ENCODE measurements at places on chromosomes 2 and 18. TPM values are rescaled to one million over a fixed set of nuclear protein-coding genes. Genes with fewer than 3 reads are reported as not detected.

Gene TXNDC2
- not detected for total RNA-seq

Gene EMILIN1
- 0.15 TPM for total RNA-seq

Gene MERTK
- 0.88 TPM for total RNA-seq

Gene TBR1
- not detected for total RNA-seq

Gene EMILIN2
- 13.2 TPM for total RNA-seq

Gene CROCC2
- not detected for total RNA-seq

Gene IL1RL1
- 0.22 TPM for total RNA-seq

Gene PSMA8
- 2.1 TPM for total RNA-seq

Gene FHOD3
- total RNA-seq = not detected

Gene CCL20
- 13.1 TPM for total RNA-seq

Gene PKP4
- 52.9 TPM for total RNA-seq

Gene HOXD13
- not detected for total RNA-seq

Gene POTEJ
- total RNA-seq = not detected

DNA sequence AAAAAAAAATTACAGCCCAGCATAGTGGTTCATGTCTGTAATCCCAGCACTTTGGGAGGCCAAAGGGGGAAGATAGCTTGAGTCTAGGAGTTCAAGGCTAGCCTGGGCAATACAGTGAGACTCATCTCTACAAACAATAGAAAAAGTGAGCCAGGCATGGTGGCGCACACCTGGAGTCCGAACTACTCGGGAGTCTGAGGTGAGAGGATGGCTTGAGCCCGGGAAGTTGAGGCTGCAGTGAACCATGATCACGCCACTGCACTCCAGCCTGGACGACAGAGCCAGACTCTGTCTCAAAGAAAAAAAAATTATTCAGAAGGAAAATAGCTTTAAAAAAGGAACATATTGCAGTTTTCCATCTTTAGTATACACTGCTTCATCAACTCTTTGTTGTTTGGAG, 47.8 kb downstream of the CYP27C1 start:
- no peak for DNase-seq

DNA sequence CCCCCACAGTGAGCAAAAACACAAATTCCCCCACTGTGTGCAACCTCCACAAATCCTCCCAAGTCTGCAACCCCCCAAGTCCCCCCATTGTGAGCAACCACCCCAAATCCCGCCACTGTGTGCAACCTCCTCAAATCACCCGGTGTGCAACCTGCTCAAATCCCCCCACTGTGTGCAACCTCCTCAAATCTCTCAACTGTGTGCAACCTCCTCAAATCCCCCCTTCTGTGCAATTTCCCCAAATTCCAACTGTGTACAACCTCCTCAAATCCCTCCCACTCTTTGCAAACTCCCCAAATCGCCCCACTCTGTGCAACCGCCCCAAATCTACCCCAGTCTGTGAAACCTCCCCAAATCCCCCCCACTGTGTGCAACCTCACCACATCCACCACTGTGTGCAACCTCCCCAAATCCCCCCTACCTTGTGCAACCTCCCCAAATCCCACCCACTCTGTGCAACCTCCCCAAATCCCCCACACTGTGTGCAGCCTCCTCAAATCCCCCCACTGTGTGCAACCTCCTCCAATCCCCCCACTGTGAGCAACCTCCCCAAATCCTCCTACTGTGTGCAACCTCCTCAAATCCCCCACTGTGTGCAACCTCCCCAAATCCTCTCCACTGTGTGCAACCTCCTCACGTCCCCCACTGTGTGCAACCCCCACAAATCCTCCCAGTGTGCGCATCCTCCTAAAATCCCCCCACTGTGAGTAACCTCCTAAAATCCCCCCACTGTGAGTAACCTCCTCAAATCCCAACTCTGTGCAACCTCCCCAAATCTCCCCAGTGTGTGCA, 115.2 kb downstream of the TPO start:
- DNase-seq = no peak

- DNase-seq = no peak
These were observed 31.9 kb upstream of the MSTN start for GRCh38 chr2:190094316-190094871.

- no peak for DNase-seq
These were observed 181.2 kb downstream of the THADA start for GRCh38 chr2:43414586-43415135.

- peak; percentile 8 for DNase-seq
These were observed 214.0 kb downstream of the TMEM163 start for GRCh38 chr2:134504586-134505336.

GRCh38 chr18:60024857-60025256, 125.1 kb downstream of the PMAIP1 start:
- no peak for DNase-seq

GRCh38 chr2:216071111-216071851, 10.3 kb downstream of the PECR start:
- DNase-seq = no peak

GRCh38 chr2:43853141-43854081, 14.6 kb downstream of the ABCG8 start:
- DNase-seq = no peak

DNA sequence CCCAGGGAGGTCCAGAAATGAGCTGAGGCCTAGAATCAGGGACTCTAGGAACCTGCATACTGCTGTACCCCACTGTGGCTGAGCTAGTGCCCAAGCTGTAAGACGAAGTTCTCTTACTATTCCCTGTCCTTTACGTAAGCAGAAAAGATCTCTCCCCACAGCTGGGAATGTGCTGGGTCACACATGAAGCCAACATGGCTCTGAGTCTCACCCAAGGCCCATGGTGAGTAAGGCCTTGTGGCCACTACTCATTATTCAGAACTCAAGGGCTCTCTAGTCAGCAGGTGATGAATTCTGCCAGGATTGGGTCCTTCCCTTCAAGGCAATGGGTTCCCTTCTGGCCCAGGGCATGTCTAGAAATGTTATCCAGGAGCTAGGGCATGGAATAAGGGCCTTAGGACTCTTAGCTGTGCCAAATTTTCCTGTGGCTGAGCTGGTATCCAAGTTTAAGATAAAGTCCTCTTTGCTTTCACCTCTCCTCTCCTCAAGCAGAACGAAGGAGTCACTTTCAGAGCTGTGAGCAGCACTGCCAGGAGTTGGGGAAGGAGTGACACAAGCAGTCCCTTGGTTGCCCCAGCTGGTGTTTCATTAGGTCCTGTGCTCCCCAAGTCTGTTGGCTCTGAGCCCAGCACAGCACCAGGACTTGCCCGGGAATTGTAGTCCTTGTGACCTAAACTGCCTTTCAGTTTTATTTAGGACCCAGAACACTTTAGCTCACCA, 707.6 kb downstream of the SLC4A3 start:
- no peak for DNase-seq

DNA sequence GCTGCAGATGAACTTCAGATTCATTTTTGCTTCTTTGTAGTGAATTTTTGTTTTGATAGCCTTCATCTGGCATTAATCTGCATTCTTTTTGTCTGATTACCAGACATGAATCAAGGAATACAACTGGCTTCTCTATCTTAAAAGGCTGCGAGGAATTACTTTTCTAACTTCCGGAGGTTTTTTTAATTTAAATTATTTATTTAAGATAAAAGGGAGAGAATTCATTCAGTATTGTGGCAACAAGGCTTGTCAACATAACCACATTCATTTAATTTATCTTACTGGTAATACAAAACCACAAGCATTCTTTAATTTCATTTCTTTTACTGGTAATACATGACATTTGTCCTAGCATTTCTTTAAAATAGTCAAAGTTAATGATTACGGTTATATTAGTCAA, 36.0 kb downstream of the CSRNP3 start:
- no peak for DNase-seq

- no peak for DNase-seq
These were observed 2.7 kb downstream of the IKZF2 start for GRCh38 chr2:213148572-213149261.

DNA sequence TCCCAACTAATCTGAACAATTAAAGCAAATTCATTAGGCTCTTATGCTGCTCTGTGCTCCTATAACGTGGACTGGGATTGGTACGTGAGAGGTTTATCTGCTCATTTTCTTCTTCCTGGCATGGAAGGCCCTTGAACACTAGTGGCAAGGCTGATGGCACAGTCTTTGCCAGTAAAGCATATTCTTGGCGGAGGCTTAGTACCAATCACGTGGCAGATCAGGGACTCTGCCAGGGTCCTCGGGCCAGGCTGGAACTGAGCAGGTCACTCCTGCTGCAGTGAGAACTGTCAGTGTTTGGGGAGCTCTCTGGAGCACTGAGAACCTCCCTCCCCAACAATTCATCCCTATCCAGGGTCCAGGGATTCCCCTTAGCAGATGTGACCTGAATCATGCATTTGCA, 3.7 kb upstream of the ALPK2 start:
- DNase-seq = no peak

DNA sequence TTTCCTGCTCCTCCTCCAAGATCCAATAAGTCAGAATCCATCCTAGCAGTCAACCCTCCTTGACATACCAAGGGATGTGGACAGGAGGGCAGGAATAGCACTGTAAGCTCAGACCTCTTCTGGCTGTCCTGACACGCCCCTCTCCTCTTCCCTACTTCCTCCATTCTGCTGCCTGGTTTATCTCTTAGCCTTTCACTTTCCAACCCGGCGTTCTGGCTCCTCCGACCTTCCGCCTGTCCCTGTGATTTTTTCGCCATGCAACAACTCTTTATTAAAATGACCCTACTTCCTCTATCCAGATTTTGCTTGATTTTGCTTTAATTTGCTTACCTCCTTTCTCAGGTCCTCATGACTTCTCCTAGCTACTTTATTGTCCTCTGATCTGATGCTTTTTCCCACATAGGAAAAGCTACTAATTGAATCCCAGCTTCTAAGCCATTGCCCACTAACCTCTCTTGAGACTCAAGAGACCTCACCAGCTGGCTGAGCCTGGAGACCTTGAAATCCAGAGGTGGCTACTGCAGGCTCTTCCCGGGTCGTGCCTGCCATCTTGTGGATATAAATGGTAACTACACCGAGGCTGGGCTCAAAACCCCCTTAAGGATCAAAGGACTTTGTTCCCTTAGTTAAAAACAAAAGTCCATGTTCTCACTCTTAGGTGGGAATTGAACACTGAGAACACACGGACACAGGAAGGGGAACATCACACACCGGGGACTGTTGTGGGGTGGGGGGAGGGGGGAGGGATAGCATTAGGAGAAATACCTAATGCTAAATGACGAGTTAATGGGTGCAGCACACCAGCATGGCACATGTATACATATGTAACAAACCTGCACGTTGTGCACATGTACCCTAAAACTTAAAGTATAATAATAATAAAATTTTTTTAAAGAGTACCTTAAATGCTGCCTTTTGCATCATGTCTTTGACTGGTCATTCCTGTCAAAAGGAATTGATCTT, 139.4 kb downstream of the AKAIN1 start:
- DNase-seq = peak; percentile 71

DNA sequence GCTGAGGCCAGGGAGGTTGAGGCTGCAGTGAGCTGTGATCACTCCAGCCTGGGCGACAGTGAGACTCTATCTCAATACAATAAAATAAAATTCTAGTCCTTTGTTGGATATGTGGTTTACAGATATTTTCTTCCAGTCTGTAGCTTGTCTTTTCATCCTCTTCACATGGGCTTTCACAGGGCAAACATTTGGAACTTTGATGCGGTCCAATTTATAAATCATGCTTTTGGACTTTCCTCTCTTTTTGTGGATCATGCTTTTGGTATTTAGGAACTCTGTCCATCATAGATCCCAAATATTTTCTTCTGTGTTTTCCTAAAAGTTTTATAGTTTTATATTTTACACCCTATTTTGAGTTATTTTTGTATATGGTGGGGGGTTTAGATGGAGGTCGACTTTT, 14.9 kb downstream of the RAB10 start:
- DNase-seq = no peak

GRCh38 chr18:63562284-63562683, 20.1 kb downstream of the SERPINB12 start:
- no peak for DNase-seq

- DNase-seq = no peak
These were observed 24.4 kb upstream of the FTCDNL1 start for GRCh38 chr2:199875400-199875799.

- peak; percentile 38 for DNase-seq
These were observed 694 bp upstream of the HPCAL1 start for GRCh38 chr2:10301941-10302478.

DNA sequence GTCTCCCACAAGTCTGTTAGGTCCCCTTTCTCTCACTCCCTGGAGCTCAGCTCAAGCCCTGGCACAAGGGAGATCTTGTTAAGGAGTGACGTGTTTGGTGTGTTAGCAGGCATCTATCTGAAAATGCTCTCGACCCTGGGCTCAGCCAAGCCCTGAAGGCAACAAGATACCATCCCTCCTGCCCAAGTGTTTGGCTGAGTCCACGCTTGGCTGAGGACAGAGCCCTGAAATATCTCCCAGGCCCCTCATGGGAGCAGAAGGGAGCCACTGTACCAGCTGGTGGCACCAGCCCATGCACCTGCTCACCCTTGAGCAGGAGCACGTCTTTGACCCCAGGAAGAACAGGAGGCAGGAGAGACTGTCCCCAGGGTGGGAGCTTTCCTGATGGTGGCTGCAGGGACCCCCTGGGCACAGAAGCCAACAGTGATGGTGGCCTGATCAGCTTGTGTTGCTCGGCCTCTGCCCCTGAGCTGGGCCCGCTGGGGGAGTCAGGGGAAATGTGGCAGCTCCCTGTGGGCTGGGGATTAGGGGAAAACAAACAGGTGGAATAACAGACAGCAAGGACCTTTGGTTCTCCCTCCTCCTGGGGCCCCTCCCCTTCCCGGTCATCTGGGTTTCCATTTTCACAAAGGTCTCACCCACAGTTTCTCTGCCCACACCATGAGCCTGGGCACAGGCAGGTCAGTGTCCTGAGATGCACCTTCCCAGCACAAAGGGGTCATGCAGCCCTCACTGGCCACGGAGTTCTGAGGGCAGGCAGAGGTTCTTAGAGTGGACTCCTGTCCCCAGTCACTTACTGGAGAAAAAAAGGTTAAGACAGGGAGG, 91.6 kb downstream of the RHOB start:
- DNase-seq = no peak

DNA sequence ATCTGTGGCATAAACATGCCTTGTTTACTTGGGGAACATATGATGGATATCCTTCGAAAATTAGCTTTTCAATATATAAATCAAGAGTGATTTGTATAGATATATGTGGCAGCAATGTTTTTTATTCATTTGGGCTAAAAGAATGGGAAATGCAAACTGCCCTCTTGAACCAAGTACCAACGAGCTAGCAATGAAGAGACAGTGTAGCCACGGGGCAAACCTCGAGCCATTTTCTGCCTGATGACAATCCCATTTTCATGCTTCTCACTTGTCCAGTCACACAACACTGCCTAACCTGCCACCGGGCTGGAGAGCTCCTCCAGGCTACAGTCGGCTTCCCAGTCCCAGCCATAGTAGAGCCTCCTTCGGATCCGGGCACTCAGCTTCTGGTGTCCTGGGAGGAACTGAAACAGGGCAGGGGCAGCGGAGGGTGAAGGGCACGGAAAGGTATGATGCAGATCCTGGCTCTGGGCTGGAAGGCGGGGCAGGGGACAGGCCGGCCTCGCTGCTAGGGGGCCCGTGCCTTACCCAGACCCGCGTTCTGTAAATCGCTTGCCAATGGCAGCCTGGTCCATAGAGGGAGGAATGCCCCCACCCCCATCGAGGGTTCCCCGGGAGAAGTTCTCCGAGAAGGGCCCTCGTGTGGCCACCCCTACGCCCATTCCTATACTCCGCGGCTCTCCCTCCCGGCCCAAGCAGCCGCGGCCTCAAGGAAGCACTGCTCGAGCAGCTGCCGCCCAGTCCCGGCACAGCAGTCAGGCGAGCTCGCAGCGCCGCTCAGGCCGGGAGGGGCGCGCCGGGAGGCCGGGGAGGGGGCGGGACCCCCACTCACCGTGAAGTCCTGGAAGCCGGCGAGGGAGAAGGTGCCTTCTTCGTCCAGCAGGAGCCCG, 552 bp downstream of the CNPPD1 start:
- DNase-seq = peak; percentile 43

Measured in activated naive CD4-positive, alpha-beta T cell treated with anti-CD3 and anti-CD28 coated beads for 36 hours (primary cell).